GM10248 (cell line): ENCODE measurements at places on chromosomes 11 and 22.

GRCh38 chr11:116172851-116173250 lies 599.9 kb downstream of the BUD13 start:
- no peak for DNase-seq

DNA sequence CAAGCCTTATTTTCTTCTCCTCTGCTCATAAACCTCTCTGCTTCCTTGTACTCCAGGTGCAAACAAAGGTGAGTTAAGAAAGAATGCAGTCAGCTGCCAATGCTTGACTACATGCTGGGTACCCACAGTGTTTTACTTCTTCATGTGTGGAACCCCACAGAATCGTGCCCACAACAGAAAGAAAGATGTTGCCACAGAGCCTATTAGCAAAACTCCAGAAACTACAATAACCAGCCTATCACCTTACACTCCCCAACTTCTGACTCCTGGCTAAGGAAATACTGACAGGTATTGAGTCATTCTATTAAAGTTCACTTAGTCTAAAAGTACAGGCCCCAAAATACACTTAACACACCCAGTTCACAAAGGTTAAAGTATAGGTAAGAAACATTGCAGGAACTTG lies 56.9 kb upstream of the CCDC89 start:
- DNase-seq = no peak

GRCh38 chr22:25366408-25366807 lies 147.0 kb downstream of the CRYBB2 start:
- DNase-seq = no peak

GRCh38 chr11:95372097-95372656 lies 141.2 kb upstream of the SESN3 start:
- no peak for DNase-seq

DNA sequence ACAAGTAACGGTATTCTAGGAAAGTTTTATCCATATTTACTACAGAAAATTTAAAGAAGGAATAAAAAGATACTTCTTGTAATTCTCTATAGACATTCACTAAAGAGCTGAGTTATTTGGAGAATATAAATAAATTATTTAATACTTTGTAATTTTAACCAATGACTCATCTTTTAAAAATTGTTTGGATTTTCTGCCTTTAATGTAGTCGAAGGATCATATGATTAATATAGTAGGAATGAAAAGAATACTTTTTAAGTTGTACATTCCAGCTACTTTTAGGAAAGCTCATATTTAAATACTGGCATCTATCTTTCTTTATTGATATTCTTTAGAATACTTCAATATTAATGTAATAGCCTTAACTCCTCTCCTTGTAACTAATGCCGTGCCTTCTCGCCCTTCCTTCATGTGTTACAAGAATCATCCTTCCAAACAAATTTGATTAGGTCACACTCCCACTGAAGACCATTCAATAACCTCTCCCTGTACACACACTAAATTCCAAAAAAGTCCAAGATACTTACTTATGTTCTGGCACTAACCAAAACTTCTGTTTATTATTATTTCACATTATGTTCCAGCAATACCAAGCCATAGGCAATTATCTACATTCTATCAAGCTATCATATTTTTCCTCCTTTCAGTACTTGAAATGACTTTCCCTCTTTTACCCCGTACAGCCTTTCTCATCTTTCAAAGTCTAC lies 501.9 kb downstream of the CNTN5 start:
- DNase-seq = no peak

GRCh38 chr11:124779568-124779967 lies 17.5 kb upstream of the ESAM start:
- no peak for DNase-seq

DNA sequence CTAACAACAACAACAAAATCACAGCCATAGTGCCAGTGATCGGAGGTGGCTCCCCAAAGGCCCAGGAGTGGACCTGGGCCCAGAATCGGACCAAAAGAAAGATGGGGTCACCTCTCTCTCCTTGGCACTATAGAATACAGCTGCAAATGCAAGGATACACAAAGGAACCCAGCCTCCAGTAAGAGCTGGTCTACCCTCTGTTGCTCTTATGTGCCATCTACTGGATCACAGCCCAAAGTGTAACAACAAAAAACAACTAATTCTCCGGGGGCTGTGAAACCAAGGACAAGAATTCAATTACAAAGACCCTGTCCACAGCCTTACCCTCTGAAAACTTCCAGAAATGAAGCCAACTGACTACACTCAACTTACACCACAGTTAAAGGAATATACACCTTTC lies 21.6 kb downstream of the OR8G5 start:
- no peak for DNase-seq

DNA sequence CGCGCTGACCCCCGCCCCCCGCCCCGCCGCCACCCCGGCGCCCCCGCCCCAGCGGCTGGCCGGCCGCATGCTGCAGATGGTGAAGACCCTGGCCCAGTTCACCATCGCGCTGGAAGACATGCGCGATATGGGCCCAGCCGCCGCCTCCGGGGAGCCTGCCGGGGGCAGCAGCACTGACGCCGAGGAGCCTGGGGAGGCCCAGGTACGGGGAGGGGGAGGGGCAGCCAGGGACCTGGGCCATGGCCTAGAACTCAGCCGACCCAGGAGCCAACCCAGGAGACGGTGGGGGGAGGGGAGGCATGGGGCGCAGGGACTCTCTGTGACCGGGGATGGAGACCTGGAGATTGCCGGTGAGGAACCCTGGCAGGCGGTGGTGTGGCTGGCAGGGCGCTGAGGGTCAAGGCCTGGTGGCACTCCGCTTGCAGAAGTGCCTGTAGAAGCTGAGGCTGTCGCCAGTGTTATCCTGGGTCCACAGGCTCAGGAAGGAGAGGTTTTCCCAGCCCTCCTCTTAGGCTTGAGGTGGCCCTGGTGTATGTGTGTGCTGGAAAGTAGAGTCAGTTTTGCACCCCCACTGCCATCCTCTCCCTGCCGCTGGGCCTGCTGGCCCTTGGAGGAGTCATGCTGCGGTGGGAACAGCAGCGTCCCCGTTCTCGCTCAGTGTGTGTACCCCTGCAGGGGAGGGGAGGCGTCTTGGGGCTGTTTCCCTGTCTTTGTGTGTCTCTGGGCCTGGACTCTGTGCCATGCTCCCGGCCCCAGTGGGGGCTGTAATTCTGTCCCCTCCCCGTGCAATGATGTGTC lies 32.9 kb upstream of the RELT start:
- DNase-seq = no peak

DNA sequence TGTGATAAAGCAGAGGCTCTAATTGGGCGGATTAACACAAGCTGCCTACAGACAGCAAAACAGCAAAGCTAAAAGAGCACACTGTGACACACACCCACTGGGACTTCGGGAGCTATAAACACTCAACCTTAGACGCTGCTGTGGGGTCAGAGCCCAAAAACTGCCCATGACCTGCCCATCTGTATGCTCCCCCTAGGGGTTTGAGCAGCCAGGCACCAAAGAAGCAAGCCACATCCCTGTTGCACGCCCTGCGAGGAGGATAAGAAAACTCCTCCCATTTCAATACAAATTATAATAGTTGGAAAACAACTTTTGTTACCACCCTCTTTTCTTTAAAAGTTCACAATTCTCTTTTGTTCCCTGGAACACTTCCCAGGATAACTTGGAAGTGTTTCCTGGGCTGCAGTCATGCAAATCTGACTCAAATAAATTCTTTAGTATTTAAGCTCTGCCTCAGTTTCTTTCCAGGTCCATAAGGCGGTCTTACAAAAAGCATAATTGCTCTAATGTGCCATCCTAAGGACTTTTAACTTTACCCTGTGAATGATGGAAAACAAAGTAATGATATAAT lies 86.4 kb downstream of the DLG2 start:
- no peak for DNase-seq

DNA sequence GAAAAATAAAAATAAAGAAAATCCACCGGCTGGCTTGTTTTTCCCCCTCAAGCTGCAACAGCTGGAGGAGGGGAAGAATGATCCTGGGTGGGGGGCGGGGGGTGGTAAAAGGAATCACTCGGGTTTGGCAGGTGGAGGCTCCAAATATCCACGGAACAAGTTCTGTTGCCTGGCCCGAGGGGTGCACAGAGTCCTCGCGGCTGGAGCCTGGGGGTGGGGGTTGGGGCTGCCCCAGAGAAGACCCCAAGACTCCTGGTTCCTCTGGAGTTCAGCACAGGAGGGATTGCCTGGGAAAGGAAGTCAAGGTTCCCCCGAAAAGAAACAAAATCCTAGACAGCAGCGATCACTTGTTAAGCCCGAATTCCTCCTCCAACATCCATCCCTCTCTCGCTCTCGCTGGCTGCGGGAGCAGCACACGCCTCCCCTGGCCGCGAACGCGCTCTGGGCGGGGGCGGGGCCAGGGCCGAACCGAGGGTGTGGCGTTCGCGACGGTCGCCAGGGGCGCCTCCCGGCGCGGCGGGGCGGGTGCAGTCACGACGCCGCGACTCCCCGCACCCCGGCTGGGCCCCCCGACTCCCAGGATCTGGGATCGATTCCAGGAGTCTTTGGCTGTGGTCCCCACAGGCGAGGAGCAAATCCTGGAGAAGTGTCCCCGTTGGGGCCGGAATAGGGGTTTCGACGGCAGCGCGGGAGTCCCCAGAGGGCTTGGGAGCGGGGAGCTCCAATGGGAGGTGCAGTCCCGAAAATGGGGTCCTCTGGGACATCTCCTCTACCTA lies at the start of gene KCNA4:
TSS of gene KCNA4 (minus strand) at position 443 of the 776 bp plus-strand sequence. CDS start 4,352 bp downstream, outside the sequence.
- DNase-seq = no peak

GRCh38 chr11:100689141-100689540 lies 2.1 kb downstream of the ARHGAP42 start:
- no peak for DNase-seq

DNA sequence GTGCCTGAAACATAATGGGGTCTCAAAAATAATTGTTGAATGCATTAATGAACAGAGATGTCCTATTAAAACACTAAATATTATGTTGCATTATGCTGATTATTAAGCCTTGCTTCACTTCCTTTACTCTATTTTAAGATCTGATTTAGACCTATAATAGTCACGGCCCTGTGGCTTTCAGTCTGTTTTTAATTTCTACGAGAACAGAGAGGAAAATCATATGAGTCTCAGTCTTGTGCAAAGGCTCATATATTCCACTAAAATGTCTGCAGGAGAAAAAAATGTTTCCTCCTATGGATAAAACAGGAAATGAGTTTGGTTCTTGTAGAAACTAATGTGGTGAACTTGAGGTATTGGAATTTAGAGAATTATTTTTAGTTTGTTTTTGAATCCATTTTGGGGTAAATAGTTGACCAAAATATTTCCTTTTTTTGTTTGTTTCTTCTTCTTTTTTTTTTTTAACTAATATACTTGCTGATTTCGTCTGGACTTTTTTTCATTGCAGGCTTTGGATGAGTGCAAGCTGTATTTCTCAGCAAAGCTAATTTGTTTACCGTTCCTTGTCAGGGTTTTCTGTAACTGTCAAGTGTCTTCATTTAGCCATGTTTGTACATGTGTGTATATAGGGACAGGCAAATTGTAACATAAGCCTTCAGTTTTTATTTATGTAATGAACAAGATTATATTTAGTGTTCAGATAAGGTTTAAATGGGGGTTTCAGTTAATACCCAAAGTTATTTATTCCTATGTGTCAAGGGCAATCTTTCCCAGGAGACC lies 139.1 kb upstream of the DDI1 start:
- no peak for DNase-seq

DNA sequence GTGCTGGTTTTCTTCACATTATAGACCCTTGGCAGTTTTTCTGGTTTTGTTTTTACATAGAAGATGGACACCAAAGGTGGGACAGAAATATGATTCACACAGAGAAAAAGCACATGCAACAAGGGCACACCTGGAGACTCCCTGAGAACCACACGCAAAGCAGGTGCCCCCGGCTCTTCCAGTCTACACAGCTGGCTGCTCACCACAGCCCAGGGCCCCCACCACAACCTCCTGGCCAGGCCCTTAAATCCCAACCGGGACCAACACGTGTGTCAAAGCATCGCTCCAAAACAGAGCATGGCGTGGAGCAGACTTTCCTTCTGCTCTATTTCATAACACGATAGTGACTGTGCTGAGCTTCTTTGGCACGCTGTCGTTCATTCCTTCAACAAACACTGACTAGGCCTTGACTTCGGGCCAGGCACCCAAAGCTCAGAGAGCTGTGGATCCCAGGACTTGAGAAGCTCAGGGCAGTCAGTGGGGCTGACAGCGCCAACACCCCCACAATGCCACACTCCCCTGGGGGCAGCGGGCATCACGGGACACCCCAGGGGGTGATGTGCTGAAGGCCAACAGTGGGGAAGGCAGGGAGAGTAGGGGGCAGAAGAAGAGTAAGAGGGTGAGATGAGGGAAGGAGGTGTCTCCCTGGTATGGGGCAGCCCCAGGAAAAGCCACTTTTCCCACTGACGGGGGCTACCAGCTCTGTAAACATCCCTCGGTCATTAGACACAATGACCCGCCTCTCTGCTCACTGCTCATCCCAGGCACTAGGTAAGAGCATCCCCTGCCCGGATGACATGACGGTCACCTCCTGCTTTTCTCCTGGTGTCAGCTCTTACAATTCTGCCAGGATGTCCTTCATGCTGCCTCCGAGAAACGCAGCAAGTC lies 26.0 kb downstream of the CELSR1 start:
- no peak for DNase-seq

DNA sequence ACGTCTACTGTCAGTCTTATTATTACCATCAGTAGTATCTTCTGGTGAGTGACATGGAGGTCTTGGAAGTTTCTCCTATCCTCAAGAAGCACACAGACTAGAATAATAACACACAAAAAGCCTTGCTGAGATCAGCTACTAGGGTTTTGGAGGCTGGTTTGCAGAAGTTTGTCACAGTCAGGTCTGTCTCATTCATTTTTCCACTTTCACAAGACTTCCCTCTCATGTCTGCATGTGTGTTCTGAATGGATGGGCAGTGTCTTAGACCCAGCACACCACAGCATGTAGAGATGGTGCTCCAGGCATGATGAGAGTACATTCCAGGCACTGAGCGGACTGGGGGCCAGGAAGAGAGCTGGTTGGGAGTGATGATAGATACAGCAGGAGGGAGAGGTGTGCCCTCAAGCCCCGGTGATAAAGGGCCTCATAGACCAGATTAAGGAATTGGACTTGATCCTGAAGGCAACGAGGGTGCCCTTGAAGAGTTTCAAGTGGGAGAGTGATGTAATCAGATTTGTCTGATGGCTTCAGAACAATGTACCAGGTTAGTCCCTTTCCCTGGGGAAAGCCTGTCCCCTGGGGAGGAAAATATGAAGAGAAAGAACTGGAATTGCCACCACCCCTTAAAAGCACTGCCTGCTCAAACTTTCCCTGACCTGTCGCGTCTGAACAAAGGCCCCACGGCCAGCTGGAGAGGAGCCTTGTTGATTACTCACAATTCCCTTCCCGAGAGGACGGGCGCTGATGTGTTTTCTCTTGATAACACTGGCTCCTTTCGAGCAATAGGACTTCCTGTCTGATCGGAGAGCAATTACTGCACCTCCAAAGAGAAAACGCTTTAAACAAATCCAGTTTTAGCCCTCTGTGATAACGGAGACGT lies 45.1 kb upstream of the LMO2 start:
- no peak for DNase-seq

- no peak for DNase-seq
Measured at GRCh38 chr22:47570300-47570685, 807.8 kb downstream of the TBC1D22A start.

GRCh38 chr11:35313066-35313759 lies 106.1 kb downstream of the SLC1A2 start:
- peak; percentile 75 for DNase-seq
